ENCODE measurements at places on chromosomes 6 and 20.

DNA sequence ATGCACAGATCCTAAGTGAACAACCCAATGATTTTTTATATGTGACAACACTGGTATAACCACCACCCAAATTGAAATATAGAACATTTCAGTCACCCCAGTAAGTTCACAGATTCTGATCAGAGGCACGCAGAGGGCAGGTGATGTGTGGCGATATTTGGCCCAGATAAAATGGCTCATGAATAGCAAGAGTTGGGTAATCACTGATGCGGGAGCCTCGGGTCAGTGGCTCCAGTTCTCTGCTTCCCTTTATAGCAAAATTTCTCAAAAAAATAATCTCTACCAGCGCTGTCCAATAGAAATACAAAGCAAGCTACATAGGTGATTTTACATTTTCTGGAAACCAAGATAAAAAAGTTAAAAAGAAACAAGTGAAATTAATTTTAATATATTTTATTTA lies 14.9 kb downstream of the GHRH start:
- DNase-seq, result no peak

DNA sequence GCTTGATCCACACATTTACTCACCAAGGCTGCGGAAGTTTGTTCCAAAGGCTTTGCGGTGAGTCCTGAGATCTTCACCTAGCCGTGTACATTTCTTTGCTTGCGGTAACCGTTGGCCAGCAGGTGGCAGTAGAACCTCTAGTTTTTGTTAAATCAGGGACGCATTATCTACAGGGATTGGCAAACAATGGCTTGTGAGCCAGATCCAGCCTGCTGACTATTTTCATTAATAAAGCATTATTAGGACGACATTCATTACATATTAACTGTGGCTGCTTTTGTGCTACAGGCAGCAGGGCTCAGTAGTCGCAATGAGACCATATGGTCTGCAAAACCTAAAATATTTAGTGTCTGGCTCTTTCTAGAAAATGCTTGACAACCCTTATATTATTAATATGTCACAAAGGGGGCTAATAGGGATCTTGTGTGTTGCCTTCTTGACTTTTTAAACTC lies 174.1 kb downstream of the DOK5 start:
- DNase-seq, result peak; percentile 67

- DNase-seq, result no peak
Measured at GRCh38 chr6:136173519-136174507, 76.3 kb downstream of the MTFR2 start.

DNA sequence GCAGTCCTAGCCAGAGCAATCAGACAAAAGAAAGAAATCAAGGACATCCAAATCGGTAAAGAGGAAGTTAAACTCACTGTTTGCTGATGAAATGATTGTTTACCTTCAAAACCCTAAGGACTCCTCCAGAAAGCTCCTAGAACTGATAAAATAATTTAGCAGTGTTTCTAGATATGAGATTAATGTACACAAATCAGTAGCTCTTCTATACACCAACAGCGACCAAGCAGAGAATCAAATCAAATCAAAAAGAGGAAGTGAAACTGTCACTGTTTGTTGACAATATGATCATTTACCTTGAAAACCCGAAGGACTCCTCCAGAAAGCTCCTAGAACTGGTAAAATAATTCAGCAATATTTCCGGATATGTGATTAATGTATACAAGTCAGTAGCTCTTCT lies 21.7 kb downstream of the SERPINB9 start:
- no peak for DNase-seq

- peak; percentile 39 for DNase-seq
Measured at GRCh38 chr6:90249458-90249857, 47.2 kb downstream of the BACH2 start.

- DNase-seq, result no peak
Measured at GRCh38 chr6:140850438-140850837, 1282.3 kb upstream of the GJE1 start.

DNA sequence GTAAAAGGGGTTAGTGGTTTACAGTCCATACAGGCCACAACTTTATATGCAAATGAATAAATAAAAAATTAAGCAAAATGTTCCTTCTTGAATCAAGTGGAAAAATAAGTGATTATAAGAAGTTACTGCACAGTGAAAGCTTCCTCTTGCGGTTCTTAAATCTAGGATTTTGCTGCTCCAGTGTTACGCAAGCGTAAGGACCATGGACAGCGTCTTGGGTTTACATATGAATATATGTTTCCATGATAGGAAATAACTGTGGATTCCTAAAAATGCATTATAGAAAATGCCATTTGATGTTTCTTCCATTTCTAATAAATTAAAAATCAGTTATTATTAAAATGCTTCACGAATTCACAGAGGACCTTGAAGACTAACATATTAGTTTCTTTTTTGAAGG lies 176.6 kb upstream of the POU3F2 start:
- no peak for DNase-seq

- DNase-seq, result no peak
Measured at GRCh38 chr6:150725795-150726194, 126.1 kb downstream of the PLEKHG1 start.

GRCh38 chr6:149999636-150000035 lies 25.7 kb downstream of the RAET1L start:
- DNase-seq, result no peak

- no peak for DNase-seq
Measured at GRCh38 chr6:53801022-53801421, 6.2 kb downstream of the LRRC1 start.

DNA sequence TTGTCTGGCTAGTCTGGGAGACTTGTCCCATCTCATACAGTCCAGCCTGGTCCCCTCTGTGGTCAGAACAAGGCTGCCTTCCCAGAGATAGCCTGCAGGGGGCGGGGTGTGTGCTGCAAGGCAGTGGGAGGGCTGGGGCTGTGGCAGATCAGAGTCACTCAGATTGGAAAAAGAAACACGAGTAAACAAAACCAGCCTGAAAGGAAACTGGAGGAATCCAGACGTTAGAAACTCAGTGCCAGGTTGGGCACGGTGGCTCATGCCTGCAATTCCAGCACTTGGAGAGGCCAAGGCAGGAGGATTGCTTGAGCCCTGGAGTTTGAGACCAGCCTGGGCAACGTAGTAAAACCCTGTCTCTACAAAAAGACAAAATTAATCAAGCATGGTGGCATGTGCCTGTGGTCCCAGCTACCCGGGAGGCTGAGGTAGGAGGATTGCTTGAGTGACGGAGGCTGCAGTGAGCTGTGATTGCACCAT lies 20.2 kb downstream of the LEMD2 start:
- peak; percentile 76 for DNase-seq

- no peak for DNase-seq
Measured at GRCh38 chr20:10669843-10670446, 3.9 kb downstream of the JAG1 start.

Data from stimulated activated CD4-positive, alpha-beta T cell treated with anti-CD3 and anti-CD28 coated beads, Interleukin-4, amount 100 ng/mL, for 1 hour (primary cell).